GM12878 (cell line): ENCODE measurements at places on chromosomes 5 and 9.

DNA sequence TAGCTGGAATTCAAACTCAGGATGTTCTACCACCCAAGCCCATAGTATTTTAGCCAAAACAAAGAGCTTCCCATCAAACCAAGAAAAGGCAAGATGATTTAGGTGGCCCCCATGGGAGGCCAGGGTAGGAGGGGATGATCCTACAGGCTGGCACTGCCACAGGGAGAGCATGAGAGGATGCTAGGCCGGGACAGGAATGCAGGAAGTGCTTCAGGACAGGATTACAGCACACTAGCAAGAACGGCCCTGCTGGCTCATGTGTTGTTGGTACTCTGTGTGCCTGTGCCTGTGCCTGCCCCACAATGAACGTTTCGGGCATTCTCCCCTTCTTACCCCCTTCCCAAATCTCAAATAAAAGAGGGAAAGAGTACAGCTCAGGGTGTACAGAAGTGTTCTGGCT is 110.7 kb upstream of the TRIM32 start:
- H3K4me1 ChIP-seq: no peaks in the 10 kb centered on the region
- no peak for DNase-seq
- H3K27ac ChIP-seq: no peak overlapping the region
- no peak overlapping the region for H3K4me3 ChIP-seq
- H3K36me3 ChIP-seq: no peaks in the 10 kb centered on the region; the same call in 1 of the 2 replicates

DNA sequence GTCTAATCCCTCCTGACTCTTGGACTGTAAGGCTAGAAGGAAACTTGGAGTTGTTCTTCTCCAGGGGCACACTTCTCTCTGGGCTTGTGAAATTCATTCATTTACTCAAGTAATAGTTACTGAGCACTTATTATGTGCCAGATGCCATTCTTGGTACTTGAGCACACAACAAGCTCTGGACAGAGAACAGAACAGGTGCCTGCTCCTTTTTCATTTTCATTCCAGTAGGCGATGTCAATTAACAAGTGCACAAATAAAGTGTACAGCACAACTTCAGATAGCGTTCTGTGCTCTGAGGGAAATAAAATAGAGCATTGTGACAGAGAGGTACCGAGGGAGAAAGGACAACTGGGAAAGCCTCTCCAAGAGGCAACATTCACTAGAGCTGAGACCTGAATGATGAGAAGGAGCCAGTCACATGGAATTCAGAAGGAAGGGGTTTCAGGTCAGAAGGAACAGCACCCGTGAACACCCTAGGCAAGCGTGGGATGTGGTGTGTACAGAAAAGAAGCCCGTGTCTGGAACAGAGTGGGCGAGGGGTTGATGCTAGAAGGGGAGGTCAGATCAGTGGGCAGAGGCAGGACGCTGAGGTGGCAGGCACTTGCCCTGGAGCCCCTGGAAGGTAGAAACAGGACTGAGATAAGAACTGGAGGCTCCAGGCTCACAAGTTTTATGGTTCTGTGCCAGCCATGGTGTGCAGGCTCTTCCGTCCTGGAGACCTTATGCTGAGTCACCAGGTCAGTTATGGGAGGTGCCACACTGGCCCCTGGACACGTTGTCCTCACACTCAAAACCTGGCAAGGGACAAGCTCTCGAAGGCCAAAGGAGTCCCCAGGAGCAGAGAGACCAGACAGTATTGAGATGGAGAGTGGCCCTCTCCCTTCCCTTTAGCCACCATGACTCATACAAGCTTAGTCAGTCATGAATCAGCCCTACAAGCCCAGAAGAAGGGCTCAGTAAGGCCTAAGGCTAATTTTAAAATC is 7.2 kb upstream of the ABLIM3 start:
- H3K27me3 ChIP-seq: no peaks in the 10 kb centered on the region
- H3K36me3 ChIP-seq: no peaks in the 10 kb centered on the region

GRCh38 chr9:16899606-16900005 is 29.1 kb upstream of the BNC2 start:
- no peaks in the 10 kb centered on the region for H3K27me3 ChIP-seq
- no peaks in the 10 kb centered on the region for H3K4me1 ChIP-seq
- no peak for DNase-seq
- no peaks in the 10 kb centered on the region for H3K36me3 ChIP-seq

DNA sequence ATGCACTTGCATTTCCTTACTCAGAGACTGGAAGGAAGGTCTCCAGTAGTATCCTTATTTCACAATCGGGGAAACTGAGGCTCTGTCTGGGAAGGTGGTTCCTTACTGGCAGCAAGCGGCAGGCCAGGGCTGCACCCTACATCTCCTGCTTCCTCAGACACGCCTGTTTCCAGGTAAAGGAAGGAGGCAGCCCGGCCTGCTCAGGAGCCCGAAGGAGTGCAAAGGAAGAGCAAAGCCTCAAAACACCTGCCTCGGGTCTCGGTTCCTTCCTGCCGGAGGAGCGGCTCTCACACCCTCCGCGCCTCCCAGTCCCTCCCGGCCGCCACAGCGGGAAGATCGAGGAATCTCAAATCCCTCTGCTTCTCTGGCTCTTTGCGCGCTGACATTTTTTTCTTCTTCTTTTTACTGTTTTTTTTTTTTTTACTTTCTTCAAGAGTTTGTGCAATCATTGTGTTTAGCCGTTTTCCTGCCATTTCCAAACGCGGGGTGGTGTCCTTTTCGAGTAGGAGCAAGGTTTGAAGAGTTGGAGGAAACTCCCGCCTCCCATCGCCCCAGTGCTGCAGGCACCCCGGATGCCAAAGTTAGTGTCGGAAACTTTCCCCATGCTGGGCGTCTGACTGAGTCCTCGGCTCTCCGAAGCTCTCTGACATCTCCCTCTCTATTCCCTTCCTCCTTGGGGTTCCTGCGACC is 1.0 kb downstream of the GGTA1 start:
- peaks cover 12% of the 10 kb centered on the region for H3K4me1 ChIP-seq
- no peak overlapping the region for H3K4me3 ChIP-seq
- H3K27ac ChIP-seq: no peak overlapping the region
- no peak for DNase-seq
- H3K36me3 ChIP-seq: no peaks in the 10 kb centered on the region

DNA sequence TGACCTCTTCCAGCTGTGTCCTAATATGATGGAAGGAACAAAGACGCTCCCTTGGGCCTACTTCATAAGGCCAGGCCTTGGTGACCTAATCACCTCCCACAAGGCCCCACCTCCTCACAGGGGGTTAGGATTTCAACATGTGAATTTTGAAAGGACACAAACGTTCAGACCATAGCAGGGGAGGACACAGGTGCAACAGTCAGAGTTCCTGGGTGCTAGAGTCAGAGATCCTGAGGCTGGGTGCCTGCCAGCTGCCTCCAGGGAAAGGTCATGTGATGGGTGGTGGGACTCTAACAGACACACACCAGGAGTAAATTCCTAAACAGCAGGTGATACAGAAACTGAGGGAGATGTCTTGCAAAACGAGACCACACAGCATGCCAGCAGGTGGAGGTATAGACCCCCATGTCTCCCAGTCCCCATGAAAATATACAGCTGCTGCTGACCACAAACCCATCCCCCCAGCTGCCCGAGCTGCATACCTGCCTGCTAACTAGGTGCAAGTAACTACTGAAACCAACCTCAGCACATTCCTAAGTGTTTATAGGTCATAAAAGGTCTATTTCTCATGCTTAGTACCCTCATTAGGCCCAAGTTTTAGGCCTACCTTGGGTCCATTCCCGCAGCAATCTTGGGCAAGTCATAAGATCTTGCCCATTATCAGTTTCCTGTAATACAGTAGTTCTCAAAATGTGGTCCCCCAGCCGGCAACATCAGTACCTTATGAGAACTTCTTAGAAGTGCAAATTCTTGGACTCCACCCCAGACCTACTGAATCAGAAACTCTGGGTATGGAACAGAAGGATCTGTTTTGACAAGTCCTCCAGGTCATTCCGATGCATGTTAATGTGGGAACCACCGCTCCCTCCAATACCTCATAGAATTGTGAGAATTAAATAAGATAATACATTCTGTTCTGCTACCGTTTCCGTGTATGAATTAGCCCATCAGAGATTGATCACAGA is 245.3 kb downstream of the ENC1 start:
- H3K27ac ChIP-seq: no peak overlapping the region
- DNase-seq: no peak
- no peaks in the 10 kb centered on the region for H3K36me3 ChIP-seq
- H3K27me3 ChIP-seq: no peaks in the 10 kb centered on the region

GRCh38 chr5:88780736-88781135 is 102.2 kb downstream of the MEF2C start:
- H3K36me3 ChIP-seq: peaks cover 9% of the 10 kb centered on the region; the same call in 1 of the 2 replicates
- no peak overlapping the region for H3K4me3 ChIP-seq
- no peak overlapping the region for H3K27ac ChIP-seq
- no peaks in the 10 kb centered on the region for H3K27me3 ChIP-seq
- H3K4me1 ChIP-seq: no peaks in the 10 kb centered on the region
- no peak for DNase-seq

- peaks cover 6% of the 10 kb centered on the region for H3K36me3 ChIP-seq
- peaks cover 6% of the 10 kb centered on the region for H3K4me1 ChIP-seq
- no peak overlapping the region for H3K4me3 ChIP-seq
- DNase-seq: no peak
- H3K27me3 ChIP-seq: no peaks in the 10 kb centered on the region
These were observed 46.3 kb downstream of the DENND1A start for GRCh38 chr9:123883634-123884033.

DNA sequence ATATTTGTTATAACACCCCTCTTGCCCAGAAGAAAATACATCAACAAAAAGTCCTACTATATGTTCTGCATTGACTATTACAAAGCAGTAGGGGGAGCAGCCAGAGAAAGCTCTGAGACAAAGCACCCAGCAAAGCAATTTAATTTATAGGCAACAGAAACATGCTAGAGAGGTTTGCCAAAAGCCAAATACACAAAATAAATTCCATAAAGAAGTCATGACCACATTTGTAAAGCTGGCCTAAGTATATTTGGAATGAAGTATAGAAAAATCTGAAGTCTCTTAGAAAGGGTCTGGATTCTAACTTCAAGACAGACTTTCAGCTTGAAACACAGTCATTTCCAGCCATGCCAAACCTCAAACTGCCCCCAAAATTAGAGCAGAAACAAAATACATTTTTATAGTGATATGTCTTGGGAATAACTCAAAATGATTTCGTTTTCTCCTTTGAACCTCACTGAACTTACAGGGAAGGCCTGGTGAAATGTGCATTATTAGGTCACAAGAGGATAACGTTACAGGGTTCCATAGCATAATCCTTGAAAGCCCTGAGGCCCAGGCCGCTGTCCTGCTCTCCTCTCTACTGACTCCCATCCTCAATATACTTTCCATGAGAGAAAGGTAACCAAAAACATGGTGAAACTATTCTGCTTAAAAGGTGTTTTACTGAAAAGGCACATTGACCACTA is 451.8 kb downstream of the RAB3C start:
- peaks cover 7% of the 10 kb centered on the region for H3K27me3 ChIP-seq
- no peak overlapping the region for H3K4me3 ChIP-seq

DNA sequence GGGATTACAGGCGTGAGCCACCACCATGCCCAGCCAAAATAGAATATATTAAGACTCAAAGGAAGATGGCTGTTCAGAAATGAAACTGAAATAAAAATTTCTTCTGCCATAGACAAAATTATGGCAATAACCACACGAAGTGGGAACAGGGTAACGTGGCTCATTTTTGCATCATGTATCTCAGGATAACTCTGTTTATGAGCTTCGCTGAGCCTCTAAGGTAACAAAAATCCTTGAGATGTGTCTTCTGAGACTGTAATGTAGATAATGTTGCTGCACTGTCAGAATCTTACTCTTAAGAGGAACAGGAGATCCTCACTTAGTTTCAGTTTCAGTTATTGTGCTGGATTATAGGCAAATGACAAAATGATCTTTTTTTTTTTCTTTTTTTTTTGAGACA is 153.8 kb downstream of the GOLPH3 start:
- H3K36me3 ChIP-seq: no peaks in the 10 kb centered on the region
- peak overlapping the region; percentile 50 for H3K27ac ChIP-seq
- peak overlapping the region; percentile 48; the same call in 1 of the 2 replicates for H3K4me3 ChIP-seq
- DNase-seq: peak; percentile 42
